ENCODE measurements at places on chromosomes 7 and 10. TPM values are rescaled to one million over a fixed set of nuclear protein-coding genes. Genes with fewer than 3 reads are reported as not detected.

The SEPTIN7 gene
- 189 TPM for total RNA-seq

The OPN1SW gene
- total RNA-seq, result not detected

The RADIL gene
- total RNA-seq, result 31.3 TPM

The PHYHIPL gene
- total RNA-seq, result 6.2 TPM

The SPDYE3 gene
- not detected for total RNA-seq

The CTTNBP2 gene
- total RNA-seq, result 22.2 TPM

The BTAF1 gene
- total RNA-seq, result 42.2 TPM

The ASB10 gene
- total RNA-seq, result not detected

The HOXA4 gene
- total RNA-seq, result not detected

The TMEM229A gene
- not detected for total RNA-seq

The CASP7 gene
- total RNA-seq, result not detected

The MMP21 gene
- not detected for total RNA-seq

The SSC4D gene
- 6.1 TPM for total RNA-seq

The CHAT gene
- 15.4 TPM for total RNA-seq

The SEM1 gene
- 34.6 TPM for total RNA-seq

The PYROXD2 gene
- total RNA-seq, result 5.5 TPM

The NAMPT gene
- total RNA-seq, result 48.4 TPM

The ZNF117 gene
- total RNA-seq, result 34.0 TPM

The SYNPO2L gene
- 0.42 TPM for total RNA-seq

The CCSER2 gene
- total RNA-seq, result 168 TPM

The NUTM2E gene
- 0.86 TPM for total RNA-seq

The CPXM2 gene
- total RNA-seq, result not detected

The NEUROD6 gene
- not detected for total RNA-seq

The NPFFR1 gene
- not detected for total RNA-seq

The SYT15 gene
- 2.5 TPM for total RNA-seq

The TMEM196 gene
- total RNA-seq, result 3.6 TPM

The MMD2 gene
- total RNA-seq, result 0.47 TPM

The ZNF467 gene
- total RNA-seq, result 1.4 TPM

The DYNC1I1 gene
- total RNA-seq, result 11.0 TPM

The H2BK1 gene
- not detected for total RNA-seq

The ZNF503 gene
- 5.6 TPM for total RNA-seq

The BRAT1 gene
- total RNA-seq, result 30.5 TPM

The NPTX2 gene
- total RNA-seq, result 81.2 TPM

The ZMIZ1 gene
- 230 TPM for total RNA-seq

The ACBD7 gene
- 1.5 TPM for total RNA-seq

The FAM24B gene
- total RNA-seq, result 15.9 TPM

The ZNF107 gene
- 10.3 TPM for total RNA-seq

The EFCAB10 gene
- total RNA-seq, result not detected

The SVOPL gene
- total RNA-seq, result not detected

The LBX1 gene
- total RNA-seq, result not detected

The CFAP46 gene
- 5.2 TPM for total RNA-seq

The ASAH2 gene
- total RNA-seq, result 11.3 TPM

The CYP3A7 gene
- total RNA-seq, result not detected

The MAGI2 gene
- 64.2 TPM for total RNA-seq

The ADIRF gene
- not detected for total RNA-seq

The UTF1 gene
- total RNA-seq, result 0.61 TPM

The SPDYE16 gene
- 0.20 TPM for total RNA-seq

The FRMPD2 gene
- 1.6 TPM for total RNA-seq

The IDI2 gene
- total RNA-seq, result not detected

The MYL10 gene
- not detected for total RNA-seq

The PFKP gene
- total RNA-seq, result 24.2 TPM

The TUBAL3 gene
- not detected for total RNA-seq

The FANK1 gene
- total RNA-seq, result 0.59 TPM
